ENCODE measurements at places on chromosomes 6 and 20.

GRCh38 chr6:16249971-16250370 lies 11.6 kb downstream of the GMPR start:
- DNase-seq, result peak; percentile 17

DNA sequence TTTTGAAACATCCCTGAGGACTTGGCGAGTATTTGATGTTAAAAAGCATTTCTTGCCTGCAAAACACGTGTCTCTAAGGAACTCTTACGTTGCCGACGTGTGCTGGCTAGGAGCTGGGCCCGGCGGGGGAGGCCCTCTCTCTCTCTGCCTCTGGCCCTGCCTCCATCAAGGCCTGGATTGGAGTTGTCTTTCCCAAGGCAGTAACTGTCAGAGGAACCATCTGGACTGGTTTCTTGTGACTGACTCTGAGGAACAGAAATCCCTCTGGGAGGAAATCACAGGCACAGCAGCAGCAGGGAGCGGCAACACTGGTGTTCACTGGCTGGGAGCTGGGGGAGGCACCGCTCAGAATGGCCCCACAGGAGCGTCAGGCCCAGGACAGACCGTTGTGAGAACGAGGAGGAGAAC lies 244.2 kb downstream of the NRN1 start:
- DNase-seq, result no peak

GRCh38 chr6:147311218-147311617 lies 107.0 kb downstream of the STXBP5 start:
- DNase-seq, result no peak

DNA sequence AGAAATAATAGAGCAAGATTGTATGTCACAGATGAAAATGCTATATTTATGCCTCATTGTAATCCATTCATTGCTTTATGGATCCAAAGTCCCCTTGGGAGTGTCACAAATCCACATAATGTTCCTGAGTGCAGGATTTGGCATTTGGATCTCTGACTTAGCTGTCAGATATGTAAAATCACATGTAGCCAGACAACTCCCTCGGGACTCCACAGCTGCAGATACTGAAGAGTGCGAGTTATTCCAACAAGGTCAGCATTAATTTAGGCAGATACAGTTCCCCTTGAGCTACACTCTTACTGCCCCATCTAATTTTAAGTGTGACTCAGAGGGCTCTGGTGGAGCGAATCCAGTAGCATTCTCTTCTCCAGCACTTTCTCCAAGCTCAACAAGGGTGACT lies 433.2 kb downstream of the CD83 start:
- DNase-seq, result no peak

DNA sequence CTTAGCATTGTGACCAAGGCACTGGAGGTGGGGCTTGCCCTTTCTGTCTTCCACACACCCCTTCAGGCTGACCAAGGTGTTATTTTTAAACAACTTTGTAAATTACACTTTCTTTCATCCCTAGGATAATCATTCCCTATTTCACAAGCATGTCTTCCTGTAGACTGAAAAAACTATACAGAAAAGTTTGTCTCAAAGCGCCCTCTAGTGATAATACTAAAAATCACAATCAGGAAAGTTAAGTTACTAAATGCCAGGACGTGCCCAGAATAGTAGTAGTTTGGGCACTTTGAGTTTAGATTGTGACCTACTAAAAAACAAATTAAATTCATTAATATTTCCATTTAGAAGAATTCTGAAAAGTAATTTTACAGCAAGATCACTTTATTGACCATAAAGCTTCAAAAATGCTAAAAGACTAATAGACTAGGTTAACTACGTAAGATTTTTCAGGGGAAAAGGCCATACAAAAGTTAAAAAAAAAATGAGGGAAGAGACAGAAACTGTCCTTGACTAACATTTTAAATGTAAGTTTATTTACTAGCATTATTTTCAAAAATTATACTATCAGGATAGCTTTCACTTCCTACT lies 123.3 kb upstream of the DUSP22 start:
- peak; percentile 24 for DNase-seq

DNA sequence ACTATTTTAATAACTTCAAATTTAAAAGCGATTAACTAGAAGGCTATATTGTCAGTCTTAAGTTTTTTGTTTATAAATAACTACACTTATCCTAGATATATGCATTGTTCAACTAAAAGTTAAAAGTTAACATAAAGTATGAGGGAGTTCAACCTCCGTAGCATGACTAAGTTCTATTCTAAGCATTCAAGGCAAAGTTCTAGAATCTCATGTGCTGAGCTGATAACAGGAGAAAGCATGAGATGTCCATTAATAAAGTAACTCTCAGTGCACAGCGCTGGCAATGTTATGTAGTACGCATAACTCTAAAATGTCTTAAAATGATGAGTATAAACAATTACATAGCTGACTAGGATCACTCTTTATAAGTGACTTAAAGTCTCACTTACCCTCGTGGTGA lies 264.8 kb downstream of the RNGTT start:
- DNase-seq, result no peak

- DNase-seq, result no peak
Observed at GRCh38 chr6:157503018-157503747, 122.2 kb downstream of the ZDHHC14 start.

- no peak for DNase-seq
Observed at GRCh38 chr6:146770965-146771735, 172.4 kb downstream of the ADGB start.

DNA sequence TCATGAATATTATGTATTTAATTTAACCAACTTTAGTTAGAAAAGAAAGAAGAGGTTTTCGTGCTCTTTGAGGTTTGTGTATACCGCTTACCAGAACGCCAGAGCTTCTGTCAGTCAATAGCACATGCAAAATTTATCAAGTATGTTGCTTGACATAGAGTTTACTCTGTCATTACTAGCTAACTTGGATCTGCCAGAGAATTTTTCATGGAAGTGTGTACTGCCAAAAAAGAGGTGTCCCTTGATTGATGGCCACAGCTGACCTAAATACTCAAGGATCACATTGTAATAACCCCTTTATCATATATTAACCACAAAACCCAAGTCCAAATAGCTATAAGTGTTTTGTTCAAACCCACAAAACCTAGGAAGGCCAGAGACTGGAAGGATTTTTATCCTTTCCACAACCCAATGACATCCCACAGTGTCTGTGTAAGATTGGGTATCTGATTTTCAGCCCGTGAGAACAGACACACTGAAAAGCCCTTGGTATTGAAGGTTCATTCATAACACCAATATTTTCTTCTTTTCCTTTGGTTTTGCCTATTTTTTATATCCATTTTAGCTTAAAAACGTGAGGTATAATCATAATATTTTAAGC lies 194.0 kb upstream of the EYA4 start:
- DNase-seq, result no peak

- DNase-seq, result no peak
Observed at GRCh38 chr6:142846883-142847287, 98.1 kb downstream of the HIVEP2 start.

- no peak for DNase-seq
Observed at GRCh38 chr6:56515081-56515905, 127.4 kb downstream of the DST start.

- DNase-seq, result no peak
Observed at GRCh38 chr6:10386220-10386619, 28.7 kb downstream of the TFAP2A start.

DNA sequence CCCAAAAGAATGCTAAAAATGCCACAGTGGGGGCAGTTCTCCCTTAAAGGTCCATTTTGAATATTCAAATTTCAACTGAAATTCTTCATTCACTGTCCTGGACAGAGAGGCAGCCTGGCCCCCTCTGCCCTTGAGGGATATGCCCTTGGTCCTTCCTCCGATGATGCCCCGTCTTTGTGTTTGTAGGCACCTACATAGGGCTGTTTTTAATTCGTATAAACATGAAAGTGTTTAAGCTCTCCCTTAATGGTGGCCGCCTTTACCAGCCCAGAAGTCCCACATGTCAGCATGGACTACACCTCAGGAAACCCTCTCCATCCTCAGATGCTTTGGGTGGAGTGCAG lies 70.2 kb downstream of the SSR1 start:
- DNase-seq, result no peak

- DNase-seq, result peak; percentile 90
Observed at GRCh38 chr20:32017711-32018251, 7.5 kb downstream of the CCM2L start.

DNA sequence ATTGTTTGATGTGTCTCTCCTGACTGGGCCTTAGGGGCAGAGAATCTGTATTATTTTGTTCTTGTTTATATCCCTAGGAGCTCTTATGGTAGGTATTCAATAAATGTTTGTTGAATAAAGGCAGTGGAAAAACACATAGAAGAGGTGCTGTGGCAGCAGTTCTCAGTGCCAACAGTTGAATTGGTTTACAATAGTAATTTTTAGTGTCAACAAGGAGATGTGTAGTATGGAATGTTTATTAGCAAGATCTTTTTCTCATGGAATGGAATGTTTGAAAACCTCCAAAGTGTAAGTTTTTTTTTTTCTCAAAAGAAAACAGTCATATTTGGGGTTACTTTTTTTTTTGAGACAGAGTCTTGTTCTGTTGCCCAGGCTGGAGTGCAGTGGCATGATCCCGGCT lies 28.0 kb downstream of the ASXL1 start:
- no peak for DNase-seq

GRCh38 chr6:157158897-157159296 lies 164.4 kb downstream of the TMEM242 start:
- DNase-seq, result no peak

DNA sequence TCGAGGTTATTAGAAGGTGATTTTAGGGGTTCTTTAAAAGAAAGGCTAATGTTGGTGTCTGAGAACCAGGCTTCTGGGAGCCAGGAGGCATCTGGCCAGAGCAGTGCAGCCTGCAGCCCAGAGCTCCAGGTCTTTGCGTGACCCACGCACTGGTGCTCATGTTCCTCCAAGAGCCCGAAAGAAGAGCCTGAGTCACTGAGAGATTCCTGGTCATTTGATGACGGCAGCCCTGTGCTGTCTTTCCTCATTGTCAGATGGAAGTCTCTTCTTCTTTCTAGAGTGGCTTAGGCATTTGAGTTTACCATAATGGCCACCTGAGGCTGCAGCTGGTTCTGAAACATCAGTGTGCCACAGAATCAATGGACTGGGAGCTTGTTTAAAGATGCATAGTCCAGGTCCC lies 46.4 kb downstream of the CD109 start:
- no peak for DNase-seq

DNA sequence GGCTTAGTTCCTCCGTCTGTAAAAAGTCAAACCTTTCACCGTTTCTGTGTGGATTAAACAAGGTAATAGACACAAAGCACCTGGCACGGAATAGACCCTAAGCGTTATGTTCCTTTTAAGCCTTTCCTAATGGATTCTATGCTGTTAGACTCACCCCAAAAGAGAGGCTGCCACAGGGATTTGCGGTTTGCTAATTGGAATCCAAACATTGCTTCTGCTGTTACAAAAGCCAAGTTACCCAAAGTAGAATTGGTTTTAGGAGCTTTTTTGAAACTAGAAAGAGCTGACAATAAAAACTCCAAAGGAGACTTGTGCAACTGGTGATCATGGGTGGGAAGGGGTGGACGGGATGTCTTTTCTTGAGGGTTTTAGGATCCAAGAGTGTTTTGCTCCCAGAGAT lies 178.0 kb downstream of the BMP7 start:
- DNase-seq, result no peak

GRCh38 chr6:113539202-113539601 lies 317.9 kb upstream of the MARCKS start:
- no peak for DNase-seq

DNA sequence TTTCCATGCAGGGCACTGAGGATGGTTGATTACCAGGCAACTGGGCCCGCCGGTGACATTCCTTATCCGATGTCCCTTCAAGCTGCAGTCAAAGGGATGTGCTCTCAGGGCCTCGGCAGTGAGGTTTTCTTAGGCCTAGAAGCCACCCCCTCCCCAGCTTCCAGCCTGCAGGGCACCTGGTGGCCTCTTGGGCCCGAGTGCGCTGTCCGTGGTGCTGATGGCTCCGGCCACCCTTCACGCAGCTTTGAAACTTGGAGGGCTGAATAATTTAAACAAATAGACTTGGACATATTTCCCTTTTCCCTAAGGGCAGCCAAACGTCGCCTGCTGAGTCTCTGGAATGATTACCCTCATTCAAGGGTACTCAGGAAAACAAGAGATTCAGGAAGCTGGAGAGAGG lies 8.9 kb upstream of the MLN start:
- peak; percentile 38 for DNase-seq

- no peak for DNase-seq
Observed at GRCh38 chr6:129790785-129791184, 70.3 kb downstream of the TMEM244 start.

DNA sequence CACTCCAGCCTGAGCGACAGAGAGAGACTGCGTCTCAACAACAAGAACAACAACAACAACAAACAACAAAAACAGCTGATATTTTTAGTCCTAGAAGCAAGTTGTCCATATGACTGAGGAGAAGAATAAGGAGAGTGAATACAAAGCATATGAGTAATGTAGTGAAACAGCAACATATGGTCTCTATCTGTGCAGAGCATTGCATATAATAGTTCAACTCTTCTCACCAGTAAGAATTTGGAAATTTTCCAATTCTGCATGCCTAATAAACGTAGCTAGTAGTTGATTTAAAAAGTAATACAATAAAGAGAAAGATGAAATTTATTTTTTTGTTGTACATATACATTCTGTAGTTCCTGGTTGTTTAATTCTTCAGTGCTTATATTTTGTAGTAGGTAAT lies 129.7 kb upstream of the FAM83B start:
- DNase-seq, result no peak

DNA sequence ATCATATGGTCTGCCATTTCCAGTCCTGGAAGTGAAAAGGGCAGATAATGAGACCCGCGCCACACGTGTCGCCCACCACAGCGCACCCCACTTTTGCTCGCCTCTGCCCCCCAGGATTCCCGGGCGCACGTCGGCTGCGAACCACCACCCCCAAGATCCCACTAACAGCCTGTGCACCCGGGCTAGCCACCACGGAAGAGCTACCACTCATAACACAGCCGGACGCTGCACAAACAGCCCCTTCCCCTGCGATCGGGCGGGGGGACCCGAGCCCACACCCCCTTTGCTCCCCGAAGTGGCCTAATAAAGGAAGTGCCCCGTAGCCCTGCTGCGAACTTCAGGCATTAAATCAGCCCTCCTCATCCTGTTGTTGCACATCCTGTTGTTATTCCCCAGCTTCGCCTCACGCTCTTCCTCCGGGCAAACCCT lies 506 bp downstream of the CITED2 start:
- DNase-seq, result no peak

DNA sequence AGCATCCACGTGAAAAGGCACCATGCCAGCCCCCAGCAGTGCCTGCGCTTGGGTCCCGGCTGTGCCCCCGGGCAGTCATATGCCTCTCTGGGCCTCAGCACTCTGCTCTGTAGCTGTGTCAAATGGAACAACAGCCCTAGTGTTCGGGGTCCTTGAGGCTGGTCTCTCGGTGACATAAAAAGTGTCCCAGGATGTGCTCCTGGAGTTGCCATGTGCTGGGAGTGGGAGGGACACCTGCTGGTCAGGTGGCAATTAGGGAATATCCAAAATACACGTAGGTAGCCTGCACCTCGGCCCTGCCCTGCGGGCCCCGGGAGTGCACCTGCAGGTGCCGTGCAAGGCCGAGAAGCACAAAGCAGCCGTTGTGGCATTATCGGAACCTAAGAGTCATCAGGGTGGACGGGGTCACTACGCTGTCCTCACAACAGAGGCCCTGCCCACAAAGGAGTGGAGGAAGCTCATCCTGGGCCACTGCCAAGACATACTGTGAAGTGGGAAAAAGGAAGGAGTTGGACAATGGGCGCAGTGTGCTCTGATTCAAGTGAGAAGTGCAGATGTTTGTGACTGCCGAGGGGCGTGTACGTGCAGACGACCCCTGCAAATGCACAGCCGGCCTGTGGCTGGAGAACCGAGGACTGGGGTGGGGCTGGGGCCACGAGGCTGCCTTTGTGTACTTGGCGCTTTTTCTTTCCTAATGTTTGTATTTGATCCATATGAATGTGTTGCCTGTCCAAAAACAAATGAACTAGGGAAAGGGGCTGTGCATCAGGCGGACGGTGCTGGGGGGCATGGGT lies 24.6 kb downstream of the SLCO4A1 start:
- no peak for DNase-seq

Data from NCI-H1436 (cell line).